Mesothelial cell of epicardium (in vitro differentiated cells): ENCODE measurements at places on chromosomes 1 and 21. TPM values are rescaled to one million over a fixed set of nuclear protein-coding genes. Genes with fewer than 3 reads are reported as not detected.

DNA sequence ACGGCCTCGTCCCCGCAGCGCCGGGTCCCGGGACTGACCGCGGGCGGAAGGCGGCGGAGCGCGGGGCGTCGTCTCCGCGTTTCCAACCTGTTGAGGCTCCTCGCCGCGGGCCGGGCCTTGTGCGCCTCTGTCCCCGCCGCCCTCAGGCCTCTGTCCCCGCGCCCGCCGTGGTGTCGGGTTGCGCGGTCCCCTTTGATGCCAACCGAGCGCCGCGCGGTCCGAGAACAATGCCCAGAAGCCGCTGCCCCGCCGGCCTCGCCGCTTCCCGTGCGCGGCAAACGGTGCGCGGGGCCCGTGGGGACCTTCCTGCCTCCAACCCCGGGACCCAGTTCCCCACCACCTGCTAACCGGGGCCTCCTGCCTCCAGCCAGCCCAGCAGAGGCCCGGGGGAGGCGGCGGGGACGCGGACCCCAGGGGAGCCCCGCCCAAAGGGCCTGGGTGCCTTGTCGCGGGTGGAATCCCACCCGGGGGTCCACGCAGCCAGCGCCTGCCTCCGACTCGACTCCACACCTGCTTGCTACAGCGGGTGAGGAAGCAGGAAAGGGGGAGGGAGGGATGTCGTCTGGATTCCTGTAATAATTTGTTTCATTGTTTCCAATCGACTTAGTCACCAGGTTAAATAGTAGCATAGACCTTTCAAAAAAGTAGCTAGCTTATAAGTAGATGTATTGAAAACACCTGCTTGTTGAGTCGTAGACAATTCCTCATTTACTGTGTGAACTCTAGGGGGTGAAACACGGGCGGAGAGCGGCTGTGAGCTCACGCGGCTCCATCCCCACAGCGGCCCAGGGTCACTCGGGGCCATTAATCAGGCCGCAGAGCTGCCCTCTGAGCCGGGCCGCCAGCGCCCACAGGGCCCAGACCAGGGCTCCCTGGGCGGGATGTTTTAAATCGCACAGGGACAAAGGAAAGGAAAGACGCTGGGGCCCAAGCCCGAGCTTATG lies 1.1 kb downstream of the COL18A1 start:
- peaks cover 60% of the 10 kb centered on the region for H3K4me1 ChIP-seq

Gene KRTAP10-10
- not detected in 3 replicates for total RNA-seq

DNA sequence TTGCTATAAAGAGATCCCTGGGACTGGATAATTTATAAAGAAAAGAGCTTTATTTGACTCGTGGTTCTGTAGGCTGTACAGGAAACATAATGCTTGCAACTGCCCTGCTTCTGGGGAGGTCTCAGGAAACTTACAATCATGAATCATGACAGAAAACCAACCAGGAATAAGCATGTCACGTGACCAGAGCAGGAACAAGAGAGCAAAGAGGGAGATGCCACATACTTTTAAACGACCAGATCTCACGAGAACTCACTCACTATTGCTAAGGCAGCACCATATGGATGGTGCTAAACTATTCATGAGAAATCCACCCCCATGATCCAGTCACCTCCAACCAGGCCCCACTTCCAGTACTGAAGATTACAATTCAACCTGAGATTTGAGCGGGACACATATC lies 49.8 kb upstream of the RCC1 start:
- peaks cover 19% of the 10 kb centered on the region for H3K36me3 ChIP-seq
- peak overlapping the region; percentile 51 for H3K27ac ChIP-seq
- H3K4me3 ChIP-seq, result no peak overlapping the region

Gene ZNF648
- total RNA-seq, result 0.09 to 0.23 TPM (median 0.18 TPM) in 3 replicates

DNA sequence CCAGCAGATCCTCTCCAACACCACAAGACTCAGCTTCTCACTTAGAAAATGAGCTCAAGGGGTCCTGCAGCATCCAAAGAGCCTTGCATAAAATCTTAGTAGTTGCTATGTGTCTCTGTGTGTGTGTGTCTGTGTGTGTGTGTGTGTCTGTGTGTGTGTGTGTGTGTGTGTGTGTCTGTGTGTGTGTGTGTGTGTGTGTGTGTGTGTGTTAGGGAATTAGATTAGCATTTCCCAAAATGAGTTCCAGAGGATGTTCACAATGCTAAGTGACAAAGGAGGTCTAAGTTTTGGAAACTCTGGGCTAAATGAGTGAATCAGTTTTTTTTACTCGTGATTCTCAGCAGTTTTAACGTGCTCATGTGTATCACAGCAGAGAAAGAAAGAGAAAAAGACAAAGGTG lies 30.5 kb downstream of the TNNT2 start:
- H3K27ac ChIP-seq, result no peak overlapping the region
- H3K36me3 ChIP-seq, result no peaks in the 10 kb centered on the region
- peaks cover 3% of the 10 kb centered on the region for H3K4me1 ChIP-seq
- no peak overlapping the region for H3K4me3 ChIP-seq

Gene SLC45A1
- total RNA-seq, result 4.1 to 4.9 TPM (median 4.9 TPM) in 3 replicates

DNA sequence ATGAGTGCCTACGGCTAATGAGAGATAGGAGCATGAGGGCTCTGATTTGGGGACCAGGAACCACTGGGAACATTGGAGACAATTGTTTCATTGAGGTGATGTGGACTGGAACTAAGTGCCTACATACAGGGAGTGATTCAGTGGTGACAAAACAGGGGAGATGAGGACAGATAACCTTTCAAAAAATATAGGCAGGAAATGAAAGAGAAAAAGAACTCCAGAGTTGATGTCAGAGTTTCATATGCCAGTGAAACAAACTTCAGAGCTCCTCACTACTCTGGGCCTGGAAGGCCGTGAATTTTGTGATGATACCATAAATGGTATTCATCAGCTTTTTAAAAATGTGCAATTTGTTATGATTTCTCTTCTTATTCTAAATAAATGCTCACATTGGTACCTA lies 39.3 kb downstream of the FASLG start:
- H3K4me1 ChIP-seq, result peaks cover 9% of the 10 kb centered on the region
- no peak overlapping the region for H3K4me3 ChIP-seq
- DNase-seq, result no peak
- H3K36me3 ChIP-seq, result no peaks in the 10 kb centered on the region

Gene HNRNPU
- total RNA-seq, result 423 to 436 TPM (median 424 TPM) in 3 replicates

- H3K27ac ChIP-seq, result peak overlapping the region; percentile 84
- peaks cover 51% of the 10 kb centered on the region for H3K4me1 ChIP-seq
- no peaks in the 10 kb centered on the region for H3K27me3 ChIP-seq
- H3K4me3 ChIP-seq, result no peak overlapping the region
- DNase-seq, result no peak
Observed at GRCh38 chr1:160208557-160209320, 3.6 kb downstream of the PEA15 start.

- H3K4me1 ChIP-seq, result no peaks in the 10 kb centered on the region
- H3K27ac ChIP-seq, result no peak overlapping the region
- no peaks in the 10 kb centered on the region for H3K27me3 ChIP-seq
- H3K36me3 ChIP-seq, result peaks cover 11% of the 10 kb centered on the region
- H3K4me3 ChIP-seq, result no peak overlapping the region
Observed at GRCh38 chr21:43976661-43977060, 35.4 kb upstream of the TRAPPC10 start.

GRCh38 chr1:85417876-85418275 lies 47.1 kb downstream of the DDAH1 start:
- no peaks in the 10 kb centered on the region for H3K27me3 ChIP-seq
- H3K4me1 ChIP-seq, result peaks cover 13% of the 10 kb centered on the region
- H3K36me3 ChIP-seq, result peaks cover 12% of the 10 kb centered on the region
- H3K4me3 ChIP-seq, result no peak overlapping the region

DNA sequence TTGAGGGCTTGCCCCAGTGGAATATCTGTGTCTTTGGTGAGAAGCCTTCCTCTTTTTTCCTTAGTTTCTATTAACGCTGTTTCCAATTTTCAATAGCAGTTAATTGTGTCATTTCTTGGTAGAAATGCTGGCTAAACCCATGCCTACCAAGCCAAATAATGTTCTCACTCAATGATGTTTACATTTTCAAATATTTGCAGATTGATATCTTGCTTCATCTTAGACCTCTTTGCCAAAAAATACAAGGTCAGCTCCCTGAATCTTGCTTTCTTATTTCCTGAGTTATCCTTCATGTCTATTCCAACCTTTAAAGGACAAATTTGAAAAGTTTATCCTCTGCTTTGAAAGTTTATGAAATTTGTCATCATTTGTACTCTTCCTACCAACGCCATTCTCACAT lies 5.1 kb downstream of the KCNJ15 start:
- H3K36me3 ChIP-seq, result no peaks in the 10 kb centered on the region
- H3K27ac ChIP-seq, result no peak overlapping the region
- H3K4me1 ChIP-seq, result peaks cover 23% of the 10 kb centered on the region
- DNase-seq, result no peak
- no peak overlapping the region for H3K4me3 ChIP-seq
- peaks cover 9% of the 10 kb centered on the region for H3K27me3 ChIP-seq

DNA sequence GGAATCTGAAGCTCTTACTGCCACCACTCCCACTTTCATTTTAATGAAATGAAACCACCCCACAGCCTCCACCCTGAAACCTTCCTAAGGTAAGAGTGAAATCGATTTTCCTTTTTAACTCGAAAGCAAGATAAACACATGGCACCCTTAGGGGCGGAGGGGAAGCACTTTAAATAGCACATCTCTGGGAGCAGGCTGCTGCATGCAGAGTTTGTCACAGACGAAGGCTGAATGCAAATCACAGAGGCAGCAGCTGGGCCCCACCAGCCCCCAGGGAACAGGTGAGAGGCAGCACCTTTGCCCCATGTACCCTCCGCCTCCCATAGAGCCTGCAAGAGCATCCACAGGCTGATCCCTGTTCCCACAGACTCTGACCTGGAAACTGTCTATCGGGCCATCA lies 60.0 kb upstream of the GRIK3 start:
- H3K27me3 ChIP-seq, result peaks cover 50% of the 10 kb centered on the region
- no peak for DNase-seq
- H3K36me3 ChIP-seq, result no peaks in the 10 kb centered on the region
- no peak overlapping the region for H3K4me3 ChIP-seq
- peaks cover 8% of the 10 kb centered on the region for H3K4me1 ChIP-seq
- H3K27ac ChIP-seq, result no peak overlapping the region

DNA sequence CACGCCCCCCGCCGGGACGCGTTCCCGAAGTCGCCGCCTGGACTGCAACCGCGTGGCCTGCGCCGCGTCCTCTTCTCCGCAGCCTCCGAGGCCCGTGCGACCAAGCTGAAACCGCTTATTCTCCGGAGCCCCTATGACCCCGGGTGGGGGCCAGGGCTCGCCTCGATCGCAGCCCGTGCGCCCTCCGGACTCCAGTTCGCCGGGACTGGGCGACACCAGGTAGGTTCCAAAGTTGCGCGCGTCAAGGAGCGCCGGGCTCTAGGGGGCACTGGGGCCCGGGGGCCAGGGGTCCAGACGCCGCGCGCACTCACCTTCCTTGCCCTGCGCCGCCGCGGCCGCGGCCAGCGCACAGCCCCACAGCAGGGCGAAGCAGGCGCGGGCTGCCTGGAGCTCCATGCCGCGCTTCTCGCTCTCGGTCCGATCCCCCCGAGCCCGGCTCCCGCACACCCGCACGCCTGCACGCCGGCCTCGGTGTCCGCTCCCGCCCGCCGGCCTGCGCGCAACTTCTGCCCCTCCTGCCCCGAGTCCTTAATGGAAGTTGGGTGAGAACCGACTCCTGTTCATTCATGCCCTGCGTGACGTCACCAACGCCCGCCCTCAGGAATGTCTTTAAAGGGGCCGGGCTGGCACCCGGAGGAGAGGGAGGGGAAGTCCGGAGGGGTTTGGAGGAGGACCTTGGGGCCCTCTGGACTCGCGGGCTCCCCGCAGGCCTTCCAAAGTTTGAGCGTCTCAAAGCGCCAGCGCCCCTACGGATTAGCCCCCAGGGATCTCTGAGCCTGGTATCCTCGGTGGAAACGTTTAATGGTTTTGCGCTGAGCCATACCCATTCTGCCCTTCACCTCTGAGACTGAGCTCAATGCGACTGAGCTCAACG lies at the start of gene EPHA2:
Gene EPHA2 (minus strand): TSS at position 533 of the 874 bp plus-strand sequence. CDS start 137 bp downstream, at position 396.
- peak; percentile 93 for DNase-seq
- H3K36me3 ChIP-seq, result no peaks in the 10 kb centered on the region
- H3K4me1 ChIP-seq, result peaks cover 60% of the 10 kb centered on the region
- H3K27me3 ChIP-seq, result no peaks in the 10 kb centered on the region
